Renal cortex interstitium (tissue), 15 donors: ENCODE measurements at places on chromosomes 7 and 10. TPM values are rescaled to one million over a fixed set of nuclear protein-coding genes. Genes with fewer than 3 reads are reported as not detected.

DNA sequence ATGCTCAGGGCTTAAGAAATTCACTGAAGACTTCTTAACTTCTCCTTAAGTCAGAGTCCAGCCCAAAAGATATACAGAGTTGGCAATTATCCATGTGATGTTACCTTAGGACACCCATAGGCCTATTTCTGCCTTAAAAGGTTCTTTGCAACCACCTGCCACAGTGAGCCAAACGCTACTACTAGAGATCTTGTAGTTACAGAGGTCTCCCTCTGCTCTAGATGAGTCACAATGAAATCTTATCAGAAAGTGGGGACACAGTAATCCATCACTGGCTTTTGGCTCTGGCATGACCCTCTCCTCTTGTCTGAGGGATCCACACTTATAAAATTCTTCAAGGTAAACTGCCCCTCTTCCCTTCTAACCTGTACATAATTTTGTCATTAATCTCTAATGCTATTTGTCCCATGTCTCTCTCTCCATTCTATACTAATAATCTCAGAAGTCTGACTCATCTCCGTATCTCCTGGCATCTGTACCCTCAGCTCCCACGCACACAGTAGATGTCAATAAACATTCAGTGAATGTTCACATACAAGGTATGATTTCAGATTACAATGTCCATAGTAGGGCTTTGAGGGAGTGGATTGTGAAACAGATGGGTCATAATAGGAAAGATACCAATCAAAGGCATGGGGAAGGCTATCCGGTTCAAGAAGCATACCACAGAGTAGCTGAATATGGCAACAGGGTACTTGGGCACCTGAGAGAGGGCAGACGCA lies 112.1 kb downstream of the SGMS1 start:
- DNase-seq: no peak

GRCh38 chr7:138833596-138833995 lies 35.6 kb upstream of the ATP6V0A4 start:
- DNase-seq: no peak

DNA sequence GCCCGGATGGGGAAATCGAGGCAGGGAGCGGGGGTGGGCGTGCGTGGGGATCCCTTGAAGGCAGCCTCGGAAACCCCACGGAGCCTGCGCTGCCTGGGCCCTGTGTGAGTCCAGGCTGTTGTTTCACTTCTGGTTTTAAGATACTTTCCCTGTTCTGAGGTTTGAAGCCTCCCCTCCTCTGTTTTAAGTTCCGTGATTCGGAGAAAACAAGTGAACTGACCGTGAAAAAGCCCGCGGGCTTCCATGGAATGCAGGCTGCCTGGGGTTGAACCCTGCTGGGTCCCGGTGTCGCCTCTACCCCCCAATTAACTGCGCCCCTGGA lies 401 bp downstream of the LRRC27 start:
- no peak for DNase-seq

The GCK gene
- polyA plus RNA-seq: 3.0 TPM

DNA sequence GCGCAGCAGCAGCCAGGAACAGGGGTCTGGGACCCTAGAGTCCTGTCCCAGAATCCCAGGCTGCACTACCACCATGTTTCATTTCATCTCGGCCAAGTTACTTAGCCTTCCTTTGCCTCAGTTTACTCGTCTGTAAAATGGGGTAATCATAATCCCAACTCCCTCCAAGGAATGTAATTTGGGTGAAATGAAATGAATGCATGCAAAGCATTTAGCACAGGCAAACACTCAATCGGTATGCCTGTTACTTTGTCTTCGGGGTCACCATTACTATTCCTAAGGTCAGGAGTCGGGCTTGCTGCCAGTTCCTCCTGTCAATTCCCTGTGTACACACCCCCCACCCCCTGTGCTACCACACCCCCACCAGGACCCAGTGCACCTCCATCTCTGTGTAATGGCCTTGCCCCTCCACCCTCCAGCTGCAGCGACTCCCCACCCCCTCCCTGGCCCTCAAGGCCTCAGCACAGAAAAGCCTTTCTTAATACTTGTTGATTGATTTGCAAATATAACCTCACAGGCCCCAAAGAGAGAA lies 1.7 kb downstream of the TNS3 start:
- no peak for DNase-seq

- DNase-seq: no peak
Measured at GRCh38 chr10:76038696-76039095, 607.3 kb downstream of the LRMDA start.

DNA sequence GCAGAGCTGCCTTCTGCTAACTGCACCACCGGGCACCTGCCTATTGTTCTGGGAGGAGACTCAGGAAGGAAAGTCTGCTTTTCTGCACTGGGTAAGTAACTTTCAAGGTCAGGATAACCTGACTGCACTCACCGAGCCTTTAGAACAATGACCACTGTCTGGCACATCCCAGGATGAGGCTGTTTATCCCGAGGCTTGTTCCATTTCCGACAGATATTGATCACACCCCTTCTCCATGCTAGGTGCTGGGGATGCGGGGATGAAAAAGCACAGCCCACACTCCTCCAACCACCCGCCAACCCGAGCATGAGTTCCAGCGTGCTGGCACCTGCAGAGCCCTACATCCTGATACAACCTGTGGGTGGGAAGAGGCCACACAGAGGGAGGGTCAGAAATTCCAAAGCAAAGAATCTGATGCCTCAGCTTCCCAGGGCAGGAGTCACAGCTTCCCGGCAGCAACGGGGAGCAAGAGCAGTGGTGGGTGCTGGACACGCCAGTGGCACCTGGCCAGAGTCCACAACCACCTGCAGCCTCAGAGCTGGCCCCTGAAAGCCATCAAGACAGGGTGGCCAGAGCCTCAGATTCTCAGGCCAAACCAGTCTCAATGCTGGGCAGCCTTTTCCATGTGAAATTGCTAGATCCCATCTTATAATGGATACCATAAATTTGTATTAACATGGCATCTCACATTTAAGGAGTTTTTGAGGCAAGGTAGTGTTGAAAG lies 34.9 kb upstream of the CNPY1 start:
- no peak for DNase-seq

DNA sequence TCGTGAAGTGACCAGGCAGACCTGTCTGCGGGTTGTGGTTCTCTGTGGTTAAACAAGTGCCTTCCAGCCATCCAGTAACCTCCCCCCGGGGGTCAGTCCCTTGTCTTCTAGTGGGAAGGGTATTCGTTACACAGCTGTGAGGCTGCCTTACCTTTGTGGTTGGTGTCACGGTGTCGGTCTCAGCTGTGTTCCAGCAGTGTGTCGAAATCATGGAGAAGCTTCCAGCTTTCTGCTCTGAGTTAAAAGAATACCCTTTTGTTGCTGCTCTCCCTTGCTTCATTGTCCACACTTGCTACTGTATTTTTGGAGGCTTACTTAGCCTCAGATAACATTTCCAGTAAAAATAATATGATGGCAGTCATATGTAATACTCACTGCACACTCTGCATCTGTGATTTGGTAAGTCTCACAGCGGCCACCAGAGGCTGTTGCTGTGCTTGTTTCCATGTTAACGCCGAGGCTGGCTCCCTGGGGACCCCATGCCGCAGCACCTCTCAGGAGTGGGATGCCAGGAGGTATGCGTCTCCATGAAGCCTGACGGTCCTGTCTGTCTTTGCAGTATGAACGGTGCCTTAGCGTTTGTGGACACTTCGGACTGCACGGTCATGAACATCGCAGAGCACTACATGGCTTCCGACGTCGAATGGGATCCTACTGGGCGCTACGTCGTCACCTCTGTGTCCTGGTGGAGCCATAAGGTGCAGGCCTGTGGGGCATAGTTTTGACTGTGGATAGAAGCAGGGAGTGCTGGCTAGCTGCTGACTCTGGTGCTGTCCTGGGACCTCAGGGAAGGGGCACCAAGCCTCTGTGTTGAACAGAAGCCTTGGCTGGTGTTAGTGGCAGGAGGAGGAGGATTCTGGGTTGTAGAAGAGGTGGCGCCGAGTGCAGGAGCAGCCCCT lies 20.5 kb downstream of the EIF3B start:
- DNase-seq: no peak

The ZNF655 gene
- polyA plus RNA-seq: 69.9 TPM

The MALRD1 gene
- polyA plus RNA-seq: 2.0 TPM

DNA sequence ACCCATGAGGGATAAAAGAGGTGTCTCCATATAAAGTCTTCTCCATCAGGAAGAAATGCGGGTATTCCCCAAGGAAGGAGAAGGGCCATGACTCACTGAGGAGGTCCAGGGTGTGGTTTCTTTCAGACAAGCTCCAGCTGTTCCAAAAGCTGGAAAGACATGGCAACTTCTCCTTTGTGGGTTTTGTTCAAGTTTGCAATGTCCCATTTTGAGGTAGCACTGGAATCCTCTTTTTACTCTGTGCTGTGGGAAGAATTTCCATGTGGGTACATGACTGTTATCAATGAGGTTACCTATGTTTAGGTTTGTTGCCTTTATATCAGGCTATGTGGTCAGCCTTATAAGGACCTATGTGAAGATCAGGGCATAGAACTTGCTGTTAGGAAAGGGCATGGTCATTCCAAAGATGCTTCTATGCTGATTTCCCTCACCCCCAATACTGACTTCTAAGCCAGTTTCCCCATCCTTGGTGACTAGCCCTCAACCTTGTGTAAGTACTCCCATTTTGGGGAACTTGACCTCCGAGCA lies 697.5 kb downstream of the INHBA start:
- DNase-seq: no peak

The DTX2 gene
- polyA plus RNA-seq: 10.4 TPM

The FGL2 gene
- 43.9 TPM for polyA plus RNA-seq

- no peak for DNase-seq
Measured at GRCh38 chr10:102306006-102306405, 60.7 kb downstream of the GBF1 start.

- DNase-seq: no peak
Measured at GRCh38 chr10:65046831-65047230, 1525.6 kb downstream of the REEP3 start.

GRCh38 chr10:116648903-116649302 lies 28.1 kb downstream of the PNLIPRP2 start:
- DNase-seq: no peak

The TRIM74 gene
- 1.9 TPM for polyA plus RNA-seq

DNA sequence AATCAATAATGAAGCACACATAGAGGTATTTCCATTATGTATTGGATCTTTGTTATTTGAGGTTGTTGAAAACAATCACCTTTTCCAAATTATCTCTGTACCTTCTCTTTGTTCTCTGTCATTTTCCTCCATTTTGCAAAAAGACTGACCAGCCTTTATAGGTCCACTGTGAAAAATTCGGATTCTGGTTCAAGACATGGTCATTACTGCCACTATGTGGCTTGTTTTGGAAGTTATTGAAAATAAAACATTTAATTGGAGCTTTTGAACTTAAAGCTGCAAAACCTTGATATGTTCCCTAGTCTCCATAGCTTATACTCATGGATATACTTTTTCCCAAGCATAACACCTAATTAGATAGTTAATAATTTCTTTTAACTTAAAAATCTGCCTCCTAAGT lies 1094.4 kb downstream of the NRG3 start:
- DNase-seq: no peak

GRCh38 chr10:65017523-65017922 lies 1496.3 kb downstream of the REEP3 start:
- no peak for DNase-seq

The FANK1 gene
- polyA plus RNA-seq: 8.5 TPM

DNA sequence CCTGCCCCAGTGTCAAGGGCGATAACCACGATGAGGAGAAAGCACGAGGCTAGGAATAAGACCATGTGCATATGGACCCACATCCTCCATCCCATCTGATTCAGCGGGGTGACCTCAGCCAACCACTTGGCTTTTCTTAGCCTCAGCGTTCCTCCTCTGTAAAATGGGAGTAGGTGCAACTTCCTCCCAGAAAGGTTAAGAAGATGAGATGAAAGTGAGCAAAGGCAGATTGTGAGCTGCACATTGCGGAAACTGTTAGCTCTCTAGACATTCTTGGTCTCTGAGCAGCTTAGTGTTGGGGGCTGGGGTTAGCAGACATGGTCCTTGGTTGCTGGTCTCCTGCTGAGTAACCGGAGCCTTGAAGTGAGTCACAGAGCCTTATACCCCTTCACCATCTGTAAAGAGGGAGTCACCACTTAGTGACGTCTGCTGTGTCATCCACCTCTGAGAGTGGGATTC lies 497.3 kb upstream of the GALNT17 start:
- no peak for DNase-seq

The TMEM273 gene
- polyA plus RNA-seq: 3.1 TPM

The LRIT1 gene
- not detected for polyA plus RNA-seq

The CFAP58 gene
- polyA plus RNA-seq: 0.51 TPM

The OR2A42 gene
- polyA plus RNA-seq: 1.2 TPM

The ARHGAP19 gene
- polyA plus RNA-seq: 27.3 TPM

DNA sequence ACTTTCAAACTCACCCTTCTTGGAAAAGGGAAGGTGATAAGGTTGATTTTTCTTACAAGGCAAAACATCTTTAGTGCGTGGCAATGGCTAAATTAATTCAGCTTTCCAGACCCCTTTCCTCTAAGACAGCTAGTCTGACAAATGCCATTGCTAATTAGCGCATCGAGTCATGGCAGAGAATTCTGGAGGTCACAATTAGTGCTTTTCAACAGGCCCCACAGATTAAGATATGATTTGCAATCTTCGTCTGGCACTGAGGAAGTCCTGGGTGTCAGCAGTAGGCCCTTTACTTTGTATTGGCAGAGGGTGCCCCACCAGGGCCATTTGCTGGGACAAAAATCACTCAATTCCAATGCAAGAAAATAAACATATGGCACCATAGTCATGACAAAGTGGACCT lies 189.2 kb upstream of the AGK start:
- DNase-seq: no peak

- DNase-seq: no peak
Measured at GRCh38 chr7:70539617-70540016, 592.3 kb upstream of the GALNT17 start.

GRCh38 chr7:47515305-47515834 lies 66.5 kb downstream of the TNS3 start:
- no peak for DNase-seq

- no peak for DNase-seq
Measured at GRCh38 chr10:127776816-127777215, 39.8 kb downstream of the FOXI2 start.
